ENCODE measurements at places on chromosomes 2 and 18. TPM values are rescaled to one million over a fixed set of nuclear protein-coding genes. Genes with fewer than 3 reads are reported as not detected.
A peak's percentile ranks its signal among the peaks of the same experiment; 100 is the strongest.

- DNase-seq: no peak
Observed at GRCh38 chr2:231611273-231612108, 18.8 kb downstream of the TEX44 start.

DNA sequence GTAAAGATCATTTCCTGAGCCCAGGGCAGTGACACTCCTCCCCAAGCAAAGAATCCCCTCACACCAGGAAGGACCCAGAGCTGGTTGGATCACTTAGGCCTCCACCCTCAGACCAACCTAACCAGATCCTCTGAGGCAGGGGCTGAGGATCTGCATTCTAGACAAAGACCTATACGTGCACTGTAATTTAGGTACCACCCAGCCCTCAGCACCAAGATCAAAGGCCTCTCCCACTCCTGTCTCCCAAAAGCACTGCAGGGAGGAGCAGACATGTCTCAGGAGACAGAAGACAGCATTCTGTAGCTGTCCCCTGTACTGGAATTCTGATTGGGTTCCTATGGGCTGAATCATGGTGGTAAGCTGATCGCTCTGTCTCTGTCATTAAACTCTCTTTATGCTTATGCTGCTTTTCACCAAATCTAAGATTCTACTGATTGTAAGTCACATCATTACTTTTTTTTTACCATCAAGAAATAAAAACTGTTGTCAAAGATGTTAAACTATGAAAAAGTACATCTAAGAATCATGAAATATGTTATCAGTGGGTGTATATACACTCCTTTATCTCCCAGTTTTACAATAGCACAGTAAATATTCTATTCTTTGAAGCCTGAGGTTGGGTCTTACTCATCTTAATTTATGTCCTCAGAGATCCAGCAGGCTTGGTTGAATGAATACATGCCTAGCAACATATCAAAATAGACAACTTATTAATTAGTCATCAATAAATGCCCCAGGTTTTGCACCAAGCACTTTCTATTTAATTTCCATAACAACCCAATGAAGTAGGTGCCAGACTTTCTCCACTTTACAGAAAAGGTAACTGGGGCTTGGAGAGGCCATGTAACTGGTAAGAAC lies 28.3 kb downstream of the MCFD2 start:
- DNase-seq: no peak

The HMSD gene
- 0.20 TPM for total RNA-seq

DNA sequence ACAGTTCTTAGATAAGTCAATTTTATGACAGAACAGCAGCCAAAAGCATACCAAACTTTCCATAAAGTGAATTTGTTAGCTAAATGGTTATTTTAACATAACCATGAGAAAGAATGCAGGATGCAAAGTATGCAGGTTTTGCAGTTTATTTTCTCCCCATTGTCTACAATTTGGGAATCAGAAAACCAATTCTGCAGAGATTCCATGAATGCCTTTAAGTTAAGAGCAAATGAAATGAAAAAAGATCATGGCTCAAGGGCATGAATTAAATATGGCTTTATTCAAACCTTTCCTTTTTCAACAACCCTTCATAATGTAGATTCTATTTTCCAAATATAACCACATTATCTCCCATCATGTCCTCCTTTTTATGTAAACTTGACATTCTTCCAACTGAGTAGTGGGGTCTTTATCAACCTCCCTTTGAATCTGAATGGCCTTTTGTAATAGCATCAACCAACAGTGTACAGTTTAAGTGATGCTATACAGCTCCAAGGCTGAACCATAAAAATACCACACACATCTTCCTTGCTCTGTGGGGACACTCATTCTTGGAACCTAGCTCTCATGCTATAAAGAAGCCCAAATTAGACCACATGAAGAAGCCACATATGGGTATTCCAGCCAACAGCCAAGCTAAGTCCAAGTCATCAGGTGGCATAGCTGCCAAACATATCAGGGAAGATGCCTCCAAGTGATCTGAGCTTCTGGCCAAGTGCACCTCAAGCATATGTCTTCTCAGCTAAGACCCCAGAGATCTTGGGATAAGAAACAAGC lies 49.8 kb downstream of the PIAS2 start:
- no peak for DNase-seq

- peak; percentile 17 for DNase-seq
Observed at GRCh38 chr2:213238753-213239495, 45.3 kb upstream of the SPAG16 start.

The IL1RL1 gene
- 8.7 TPM for total RNA-seq

GRCh38 chr18:22550861-22551260 lies 133.1 kb upstream of the CTAGE1 start:
- no peak for DNase-seq

- DNase-seq: peak; percentile 85
Observed at GRCh38 chr18:2898186-2898640, 51.4 kb downstream of the EMILIN2 start.

- no peak for DNase-seq
Observed at GRCh38 chr2:178111743-178112142, 494 bp upstream of the RBM45 start.

The SP140 gene
- total RNA-seq: 0.49 TPM

All from skin of body (tissue), 3 donors.